Stimulated activated CD4-positive, alpha-beta T cell treated with anti-CD3 and anti-CD28 coated beads, Interleukin-4, amount 100 ng/mL, for 1 hour (primary cell): ENCODE measurements at places on chromosomes 11 and 22.
A peak's percentile ranks its signal among the peaks of the same experiment; 100 is the strongest.

DNA sequence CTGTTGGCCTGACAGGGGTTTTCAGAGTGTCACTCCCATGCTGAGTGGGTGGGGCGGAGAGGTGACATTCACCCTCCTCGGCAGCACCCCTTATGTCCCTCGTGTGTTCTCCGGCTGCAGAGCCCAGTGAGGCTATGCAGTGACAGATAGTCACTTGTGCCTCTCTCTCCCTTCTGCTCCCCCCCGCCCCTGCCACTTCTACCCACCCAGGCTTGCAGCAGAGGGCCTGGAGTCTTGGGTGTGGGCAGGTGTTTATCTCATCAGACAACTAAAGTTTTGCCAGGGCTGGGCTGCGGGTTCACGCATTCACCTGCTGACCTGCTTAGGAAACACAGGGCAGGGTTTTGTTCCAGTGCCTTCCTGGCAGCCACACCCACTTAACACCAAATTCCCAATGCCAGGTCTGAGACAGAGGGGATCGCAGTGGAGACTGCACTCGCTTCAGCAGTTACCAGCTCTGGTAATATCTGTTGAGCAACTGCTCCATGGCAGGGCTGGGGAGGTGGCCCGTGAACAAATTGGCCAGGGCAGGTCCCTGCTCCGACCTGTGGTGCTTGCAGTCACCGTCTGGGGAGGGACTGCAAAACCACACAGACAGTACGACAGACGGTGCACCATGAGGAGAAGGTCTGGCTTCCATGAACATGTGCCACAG lies 50.5 kb upstream of the ADA2 start:
- DNase-seq: no peak

DNA sequence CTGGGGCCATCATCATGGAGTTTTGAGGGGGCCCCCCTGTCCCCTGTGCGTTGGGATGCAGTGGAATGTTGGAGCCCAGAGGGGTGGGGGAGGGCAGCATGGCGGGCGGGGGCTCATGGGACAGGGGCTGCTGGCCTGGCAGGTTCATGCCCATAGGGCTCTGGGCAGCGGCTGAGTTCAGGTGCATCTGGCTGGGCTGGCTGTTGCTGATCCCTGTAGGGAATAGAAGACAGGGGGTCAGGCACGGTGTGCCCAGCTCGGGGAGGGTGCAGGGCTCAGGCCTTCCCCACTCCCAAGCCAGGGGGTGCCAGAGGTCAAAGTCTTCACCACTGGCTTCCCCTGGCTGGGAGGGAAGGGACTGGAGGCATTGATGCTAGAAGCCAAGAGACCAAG lies 15.6 kb downstream of the CXCR5 start:
- no peak for DNase-seq

DNA sequence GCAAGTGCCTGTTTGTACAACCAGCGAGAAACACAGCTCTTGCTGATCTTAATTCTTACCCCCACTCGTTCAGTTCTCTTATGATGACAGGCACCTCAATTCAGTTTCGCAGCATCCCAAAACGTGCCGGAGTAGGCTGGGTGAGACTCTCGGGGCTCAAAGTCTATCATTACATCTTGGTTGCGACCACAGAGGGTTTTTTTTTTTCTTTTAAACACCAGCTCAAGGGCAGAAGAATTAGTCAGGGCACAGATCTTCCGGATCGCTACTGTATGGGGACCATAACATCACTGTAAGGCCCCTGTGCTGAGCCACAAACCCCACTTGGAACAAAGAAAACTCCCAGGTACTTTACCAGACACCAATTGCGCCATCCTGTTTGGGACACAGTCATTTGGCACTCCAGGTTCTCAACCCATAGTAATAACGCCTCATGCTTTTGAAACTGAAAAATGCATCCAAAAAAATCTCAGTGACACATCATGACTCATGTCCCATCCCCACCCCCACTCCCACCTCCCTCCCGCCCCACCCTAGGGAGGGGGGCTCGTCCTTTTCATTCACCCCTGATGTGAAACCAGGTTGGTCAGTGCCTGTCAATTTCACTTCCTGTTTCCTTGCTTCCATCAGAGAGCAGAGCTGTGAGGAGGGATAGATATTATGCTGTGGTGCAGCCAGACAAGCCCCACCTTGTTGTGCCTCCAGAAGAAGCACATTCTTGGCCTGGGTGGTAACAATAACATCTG lies 41.0 kb upstream of the CD5 start:
- peak; percentile 80 for DNase-seq

DNA sequence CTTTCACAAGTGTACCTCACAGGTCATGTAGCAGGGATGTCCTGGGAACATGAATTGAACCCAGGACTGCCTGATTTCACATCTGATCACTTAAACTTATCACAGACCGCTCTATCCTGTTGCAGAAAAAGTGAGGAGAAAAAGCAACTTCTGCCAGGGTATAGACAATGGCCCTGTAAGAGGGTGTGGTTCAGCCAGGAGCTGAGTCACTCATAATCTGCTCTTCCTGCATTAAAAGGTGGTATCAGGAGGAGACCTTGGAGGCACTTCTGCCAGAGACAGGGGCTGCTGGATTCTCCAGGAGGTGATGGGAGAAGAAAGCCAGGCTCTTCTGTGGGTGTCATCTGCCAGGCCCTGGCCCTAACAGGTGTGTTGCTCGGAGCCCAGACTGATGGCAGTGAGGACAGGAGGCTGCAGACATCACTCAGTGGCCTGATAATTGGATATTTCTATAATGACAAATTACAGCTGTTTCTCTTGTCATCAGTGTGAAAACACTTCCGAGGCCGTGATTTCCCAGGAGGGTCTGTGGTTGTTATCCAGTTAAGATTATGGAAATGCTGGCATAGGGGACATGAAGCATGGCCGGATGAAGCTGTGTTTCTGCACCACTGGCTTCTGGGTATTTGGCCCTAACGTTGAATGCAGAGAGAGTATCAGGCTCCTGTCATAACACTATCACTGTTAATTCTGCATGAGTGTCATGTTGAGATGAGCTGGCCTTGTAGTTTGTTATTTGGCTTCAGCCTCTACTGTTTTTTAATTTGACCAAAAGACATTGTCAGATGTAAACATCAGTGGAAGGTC lies 125.1 kb upstream of the ZBED5 start:
- no peak for DNase-seq

DNA sequence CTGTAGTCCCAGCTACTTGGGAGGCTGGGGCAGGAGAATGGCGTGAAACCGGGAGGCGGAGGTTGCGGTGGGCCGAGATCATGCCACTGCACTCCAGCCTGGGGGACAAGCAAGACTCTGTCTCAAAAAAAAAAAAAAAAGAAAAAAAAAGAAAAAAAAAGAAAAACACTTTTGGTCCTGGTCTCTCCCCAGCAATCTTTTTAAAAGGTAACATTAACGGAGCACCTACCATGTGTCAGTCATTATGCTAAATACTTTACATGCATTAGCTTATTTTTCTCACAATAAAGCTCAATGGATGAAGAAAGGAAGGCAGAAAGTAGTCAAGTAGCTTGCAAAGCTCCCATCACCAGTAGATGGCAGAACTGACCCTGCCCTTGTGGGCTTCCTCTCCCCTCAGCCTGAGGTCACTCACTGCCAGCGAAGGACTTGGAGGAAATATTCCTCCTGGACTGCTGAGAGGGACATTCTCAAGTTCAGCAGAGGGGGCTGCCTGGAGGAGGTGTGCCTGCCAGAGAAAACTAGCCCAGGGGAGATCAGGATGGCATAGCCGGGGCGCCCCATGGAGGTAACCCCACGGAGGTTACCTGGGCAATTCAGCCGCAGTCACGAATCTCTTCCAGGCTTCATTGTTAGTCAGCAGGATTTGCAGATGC lies 15.5 kb downstream of the APOL3 start:
- DNase-seq: no peak

- no peak for DNase-seq
These were observed 181.6 kb downstream of the MSANTD4 start for GRCh38 chr11:105840391-105840790.

GRCh38 chr11:14202251-14203196 lies 156.5 kb downstream of the RRAS2 start:
- no peak for DNase-seq

GRCh38 chr11:123718469-123718868 lies 23.0 kb downstream of the ZNF202 start:
- no peak for DNase-seq

DNA sequence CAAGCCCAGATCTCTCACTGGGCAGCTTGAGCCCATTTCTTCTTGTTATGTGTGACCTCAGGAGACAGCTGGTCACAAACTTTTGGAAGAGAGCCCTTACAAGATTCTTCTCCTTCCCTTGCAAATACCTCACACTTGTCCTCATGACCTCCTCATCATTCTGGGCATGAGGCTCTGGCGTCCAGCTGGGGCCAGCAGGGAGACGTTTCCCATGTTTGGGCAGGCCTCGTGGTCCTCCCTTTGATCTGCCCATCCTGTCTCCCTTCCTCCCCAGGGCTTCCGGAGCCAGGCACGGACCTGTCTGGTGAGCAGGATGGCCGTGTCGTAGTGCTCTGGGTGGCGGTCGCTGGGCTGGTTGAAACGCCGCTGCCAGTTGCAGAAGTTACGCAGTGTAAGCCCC lies 9.7 kb downstream of the ADAMTS8 start:
- no peak for DNase-seq

DNA sequence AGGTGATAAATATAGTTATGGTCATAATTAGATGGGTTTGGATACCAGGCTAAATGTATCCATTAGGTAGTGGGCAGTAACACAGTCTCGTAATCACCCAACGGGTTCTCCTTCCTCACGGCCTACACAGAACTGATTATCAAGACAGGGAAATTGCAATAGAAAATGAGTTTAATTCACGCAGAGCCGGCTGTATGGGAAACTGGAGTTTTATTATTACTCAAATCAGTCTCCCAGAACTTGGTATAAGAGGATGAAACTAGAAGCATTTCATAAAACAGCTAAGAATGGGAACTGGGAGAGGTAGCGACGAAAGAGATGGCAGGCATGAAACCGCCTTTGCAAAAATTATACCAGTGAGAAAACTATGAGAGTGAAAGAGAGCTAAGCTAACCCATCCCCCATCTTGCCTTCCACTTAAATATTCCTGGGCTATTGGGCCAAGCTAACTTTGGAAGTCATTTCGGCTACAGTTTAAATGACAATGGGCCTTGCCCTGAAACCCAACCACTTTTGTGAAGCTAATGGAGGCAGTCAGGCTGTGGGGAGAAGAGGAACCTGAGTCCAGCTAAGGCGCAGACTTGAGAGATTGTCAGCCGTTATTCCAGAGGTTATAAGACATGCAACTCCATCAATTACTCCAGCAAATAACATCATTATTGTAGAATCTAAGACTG lies 29.6 kb downstream of the CTSC start:
- DNase-seq: no peak

GRCh38 chr11:70522593-70523311 lies 124.4 kb downstream of the CTTN start:
- no peak for DNase-seq

- DNase-seq: no peak
These were observed 11.9 kb downstream of the SHANK3 start for GRCh38 chr22:50684501-50684900.

DNA sequence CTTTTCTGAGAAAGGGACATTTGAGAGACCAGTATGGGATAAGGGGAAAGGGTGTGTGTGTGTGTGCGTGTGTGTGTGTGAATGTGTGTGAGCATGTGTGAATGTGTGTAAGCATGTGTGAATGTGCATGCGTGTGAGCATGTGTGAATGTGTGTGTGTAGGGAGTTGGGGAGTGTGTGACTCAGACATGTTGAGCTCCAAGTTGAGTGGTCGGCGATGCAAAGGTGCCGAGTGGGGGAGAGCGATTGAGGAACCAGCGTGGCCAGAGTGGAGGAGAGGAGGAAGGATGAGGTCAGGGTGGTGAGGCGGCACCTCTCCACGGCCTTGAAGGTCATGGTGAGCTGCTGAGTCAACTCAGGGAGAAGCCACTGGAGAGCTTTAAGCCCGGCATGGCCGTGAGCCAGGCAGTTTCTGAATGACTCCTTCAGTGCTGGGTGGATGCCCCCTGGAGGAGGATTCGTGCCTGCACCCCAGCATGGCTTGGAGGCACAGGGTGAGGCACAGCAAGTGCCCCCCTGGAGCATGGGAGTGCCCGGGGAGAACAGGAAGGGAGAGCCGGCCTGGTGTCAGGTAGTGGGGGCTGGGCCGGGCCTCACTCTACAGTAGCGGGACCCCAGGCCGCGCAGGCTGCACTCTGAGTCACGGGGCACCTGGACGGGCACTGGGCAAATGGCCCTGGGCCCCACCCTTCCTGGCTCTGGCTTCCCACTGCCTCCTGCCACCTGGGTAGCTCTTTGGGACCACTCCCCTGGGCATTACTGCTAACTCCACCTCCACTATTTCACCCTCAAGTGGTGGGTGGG lies 8.2 kb upstream of the CCDC88B start:
- peak; percentile 61 for DNase-seq

- no peak for DNase-seq
These were observed 6.7 kb downstream of the ASCC2 start for GRCh38 chr22:29831186-29831921.

DNA sequence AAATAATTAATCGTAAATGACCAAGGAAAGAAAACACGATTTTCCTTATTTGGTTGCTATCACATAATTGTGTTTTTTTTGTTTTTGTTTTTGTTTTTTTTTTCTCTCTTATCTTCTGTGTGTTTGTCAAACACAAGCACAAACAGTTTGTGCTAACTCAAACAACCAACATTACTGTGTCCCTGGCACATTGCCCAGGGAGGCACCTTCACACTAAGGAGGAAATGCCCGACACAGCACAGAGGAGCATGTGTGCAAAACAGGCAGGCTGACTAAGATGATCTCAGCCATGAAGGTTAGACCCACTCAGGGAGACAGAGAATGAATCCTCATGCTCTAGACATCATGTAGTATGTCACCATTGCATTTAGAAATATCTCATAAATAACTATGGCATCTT lies 130.1 kb downstream of the SOX6 start:
- DNase-seq: no peak

GRCh38 chr11:122733318-122733717 lies 77.8 kb downstream of the UBASH3B start:
- no peak for DNase-seq

- DNase-seq: no peak
These were observed 9.8 kb upstream of the RAG1 start for GRCh38 chr11:36557991-36558390.

- DNase-seq: no peak
These were observed 83.6 kb upstream of the BARX2 start for GRCh38 chr11:129292092-129292491.

GRCh38 chr22:47225080-47225930 lies 462.9 kb downstream of the TBC1D22A start:
- DNase-seq: no peak

- peak; percentile 46 for DNase-seq
These were observed at the start of gene SLC43A1 for GRCh38 chr11:57515332-57516060. TSS of gene SLC43A1 (minus strand) at chr11:57515702. CDS start at chr11:57514111, 1,591 bp downstream.

DNA sequence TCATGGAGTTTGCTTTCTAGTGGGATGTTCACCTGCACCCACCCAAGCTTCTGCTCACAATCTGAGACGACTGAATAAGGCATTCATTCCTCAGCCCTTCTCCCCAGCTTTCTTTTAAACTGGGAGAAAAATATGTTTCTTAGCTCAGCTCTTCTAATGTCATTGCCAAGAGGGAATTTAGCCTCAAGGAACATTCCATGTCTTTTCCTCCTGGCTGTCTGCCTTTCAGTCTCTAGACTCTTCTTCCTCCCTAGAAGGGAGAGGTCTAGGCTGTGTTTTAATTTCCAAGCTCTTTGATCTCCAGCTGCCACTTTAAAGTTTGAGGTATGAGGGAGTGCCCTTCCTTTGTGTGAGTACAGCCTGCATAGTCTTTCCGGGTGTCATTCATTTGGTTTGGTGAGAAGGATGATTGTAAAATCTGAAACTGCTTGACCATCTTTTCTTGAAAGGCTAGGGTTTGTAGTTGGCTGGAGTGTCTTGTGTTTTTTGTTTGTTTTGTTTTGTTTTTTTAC lies 11.7 kb upstream of the HTATIP2 start:
- no peak for DNase-seq

GRCh38 chr11:127056338-127056971 lies 55.9 kb upstream of the KIRREL3 start:
- DNase-seq: no peak

- no peak for DNase-seq
These were observed 102.2 kb downstream of the TRIM29 start for GRCh38 chr11:120035756-120036155.
